CD4-positive, alpha-beta memory T cell (primary cell): ENCODE measurements at places on chromosomes 5 and 9.

DNA sequence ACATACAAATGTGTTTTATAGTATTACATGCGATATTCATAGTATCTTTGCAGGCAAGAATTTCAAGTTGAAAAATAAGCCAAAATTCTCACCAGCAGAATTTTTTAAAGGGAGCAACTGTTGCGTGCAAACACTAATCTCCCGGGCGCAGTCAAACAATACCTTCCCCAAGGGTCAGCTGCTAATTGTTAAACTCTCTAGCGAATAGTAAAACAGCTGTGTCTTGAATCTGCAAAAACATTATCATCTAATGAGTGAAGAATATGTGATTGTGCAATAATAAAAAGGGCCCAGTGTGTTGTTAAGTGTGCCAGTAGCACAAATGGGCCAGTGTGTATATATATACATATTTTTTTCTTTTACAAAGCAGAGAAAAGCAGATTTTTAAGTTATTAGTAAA, 131.4 kb downstream of the CCDC192 start:
- DNase-seq, result no peak

DNA sequence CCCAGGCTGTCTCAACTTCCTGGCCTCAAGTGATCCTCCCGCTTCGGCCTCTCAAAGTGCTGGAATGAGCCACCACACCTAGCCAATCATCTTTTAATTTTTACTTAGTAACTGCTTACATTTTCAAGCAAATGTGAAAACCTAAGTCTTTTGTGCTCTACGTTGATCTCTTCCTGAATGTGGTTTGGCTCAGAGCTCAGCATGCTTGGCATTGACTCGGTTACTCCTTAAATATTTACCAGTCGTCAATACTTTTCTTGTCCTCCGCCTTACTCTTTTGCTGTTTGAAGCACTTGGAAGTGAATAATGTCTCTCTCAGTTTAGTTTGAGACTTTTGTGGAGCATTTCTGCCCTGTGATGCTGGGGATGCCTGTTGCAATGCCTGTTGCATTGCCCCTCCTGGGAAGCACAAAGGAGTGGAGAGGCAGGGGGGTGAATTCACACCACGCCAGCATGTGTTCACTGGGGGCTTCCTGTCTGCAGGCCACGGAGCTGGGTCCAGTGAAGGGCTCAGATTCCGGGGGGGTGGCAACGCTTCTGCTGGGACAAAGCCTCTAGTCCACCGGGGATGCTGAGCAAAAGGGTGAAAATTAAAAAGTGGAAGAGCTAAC, 13.1 kb upstream of the TENT4A start:
- DNase-seq, result no peak

DNA sequence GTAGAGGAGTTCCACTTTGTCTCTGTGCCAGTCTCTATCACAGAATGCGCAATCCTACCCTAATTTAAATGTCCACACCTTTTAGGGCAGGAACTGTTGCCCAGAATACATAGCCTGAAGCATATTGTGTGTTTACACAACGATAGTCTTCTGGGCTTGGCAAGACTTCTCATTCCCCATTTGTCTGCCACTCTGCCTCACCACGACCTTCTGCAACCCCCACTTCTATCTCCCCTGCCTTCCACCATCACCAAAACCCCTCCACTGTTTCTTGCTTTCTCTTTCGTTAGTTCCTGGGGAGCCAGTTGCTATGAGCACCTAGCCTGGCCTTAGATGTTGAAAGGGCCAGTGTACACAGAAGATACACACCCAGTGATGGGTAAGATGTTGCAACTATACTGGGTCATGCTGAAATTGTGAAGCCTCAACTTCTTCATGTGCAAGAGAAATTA, 883 bp upstream of the RNF145 start:
- DNase-seq, result no peak

- no peak for DNase-seq
These were observed 218.8 kb upstream of the MSX2 start for GRCh38 chr5:174505621-174506020.

GRCh38 chr5:21397693-21398092, 1409.7 kb upstream of the CDH18 start:
- no peak for DNase-seq

- no peak for DNase-seq
These were observed 20.7 kb downstream of the ACSL6 start for GRCh38 chr5:131990716-131991115.

DNA sequence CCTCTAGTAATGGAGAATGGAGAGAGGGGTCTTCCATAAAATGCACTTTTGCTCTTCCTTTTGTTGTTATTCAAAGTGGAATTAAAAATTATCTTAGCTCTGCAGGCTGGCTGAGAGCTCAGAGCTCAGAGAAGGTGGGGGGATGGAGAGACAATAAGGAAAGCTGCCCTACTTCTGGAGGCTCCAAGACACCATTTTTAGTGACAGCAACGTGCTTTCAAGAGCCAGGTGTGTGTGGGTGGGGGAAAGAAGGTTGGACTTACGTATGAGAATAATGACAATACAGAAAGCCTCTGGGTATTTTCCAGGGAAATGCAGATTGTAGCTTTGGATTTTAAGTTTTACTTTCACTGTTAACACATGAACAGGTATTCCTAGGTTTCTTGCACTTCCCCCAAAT, 173.9 kb downstream of the TRPM3 start:
- no peak for DNase-seq

GRCh38 chr9:124449381-124450151, 685 bp upstream of the ADGRD2 start:
- DNase-seq, result no peak

DNA sequence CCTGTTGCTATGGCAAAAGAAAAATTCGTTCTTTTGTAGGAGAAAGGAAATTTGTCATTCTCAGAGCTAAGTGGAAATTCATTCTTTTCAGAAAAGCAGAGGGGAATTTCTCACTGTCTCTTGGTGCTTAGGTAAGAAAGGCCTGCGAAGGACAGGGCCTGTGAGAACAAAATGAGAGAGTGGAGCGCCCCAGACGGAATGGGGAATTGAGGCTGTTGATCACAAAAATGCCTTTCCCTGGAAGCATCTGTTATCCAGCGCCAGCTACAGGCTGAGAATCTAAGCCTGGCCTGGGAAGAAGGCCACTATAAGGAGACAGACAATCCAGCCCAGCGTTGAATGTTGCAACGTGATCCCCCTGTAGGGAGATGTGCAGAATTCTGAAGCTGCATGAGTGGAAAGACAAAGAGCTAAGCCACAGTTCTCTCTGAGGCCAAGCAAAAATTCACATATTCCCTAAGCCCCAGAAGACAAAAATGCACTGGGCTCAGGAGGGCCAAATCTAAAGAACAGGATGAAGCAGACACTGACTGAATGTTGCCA, 44.8 kb upstream of the CLK4 start:
- DNase-seq, result no peak

GRCh38 chr9:109499631-109500410, 1.7 kb upstream of the PTPN3 start:
- no peak for DNase-seq

- DNase-seq, result no peak
These were observed 155.4 kb downstream of the DOCK8 start for GRCh38 chr9:370086-370485.

- no peak for DNase-seq
These were observed 289.6 kb upstream of the ADAMTSL1 start for GRCh38 chr9:18184401-18184800.

DNA sequence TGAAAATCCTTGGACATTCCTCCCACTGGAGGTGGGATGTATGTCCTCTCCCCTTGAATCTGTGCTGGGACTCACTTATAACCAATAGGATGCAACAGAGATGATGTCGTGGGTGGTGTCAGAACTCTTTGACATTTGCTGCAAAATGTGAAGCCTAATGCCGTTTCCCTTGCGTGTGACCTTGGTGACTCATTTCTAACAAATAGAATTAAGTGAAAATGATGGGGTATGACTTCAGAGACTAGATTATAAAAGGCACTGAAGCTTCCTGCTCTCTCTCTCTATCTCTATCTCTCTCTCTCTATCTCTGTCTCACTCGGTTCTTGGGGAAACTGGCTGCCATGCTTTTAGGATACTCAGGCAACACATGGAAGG, 126.1 kb upstream of the STC2 start:
- DNase-seq, result no peak

DNA sequence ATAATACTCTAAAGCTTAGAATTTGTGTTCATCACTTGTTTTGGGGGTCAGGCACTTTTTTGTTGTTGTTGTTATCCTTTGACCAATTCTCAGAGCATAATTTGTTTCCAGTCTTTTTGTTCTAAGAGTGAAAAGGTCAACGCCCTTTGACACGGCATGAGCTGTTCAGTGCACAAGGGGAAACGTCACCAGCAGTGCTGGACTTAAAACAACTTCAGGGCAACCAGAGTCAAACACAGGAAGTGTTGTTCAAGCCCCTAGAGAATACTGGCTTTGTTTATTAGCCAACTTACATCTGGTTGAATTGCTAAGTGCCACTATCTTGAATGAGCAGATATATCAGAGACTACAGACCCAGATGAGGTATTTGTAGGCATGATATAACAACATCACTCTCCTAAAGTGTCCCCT, 368.9 kb downstream of the TMEM161B start:
- DNase-seq, result no peak

DNA sequence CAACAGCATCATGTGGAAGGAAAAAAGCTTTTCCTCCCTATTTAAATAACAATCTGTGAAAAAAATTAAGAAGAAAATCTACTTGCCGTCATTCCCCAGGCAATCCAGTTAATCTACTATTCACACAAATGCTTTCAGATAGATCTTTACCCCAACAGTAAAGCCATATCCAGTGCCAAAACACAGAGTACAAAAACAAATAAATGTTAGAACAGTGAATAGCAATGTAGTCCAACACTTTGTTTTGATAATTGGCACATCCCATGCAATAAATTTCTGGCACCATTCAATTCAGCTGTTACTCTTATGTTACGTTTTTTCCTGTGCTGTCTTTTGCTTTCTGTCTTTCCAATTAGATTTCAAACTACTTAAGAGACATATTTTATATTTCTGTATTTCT, 2245.5 kb upstream of the WWC1 start:
- no peak for DNase-seq

- no peak for DNase-seq
These were observed 15.0 kb downstream of the DOCK2 start for GRCh38 chr5:169652057-169652456.

DNA sequence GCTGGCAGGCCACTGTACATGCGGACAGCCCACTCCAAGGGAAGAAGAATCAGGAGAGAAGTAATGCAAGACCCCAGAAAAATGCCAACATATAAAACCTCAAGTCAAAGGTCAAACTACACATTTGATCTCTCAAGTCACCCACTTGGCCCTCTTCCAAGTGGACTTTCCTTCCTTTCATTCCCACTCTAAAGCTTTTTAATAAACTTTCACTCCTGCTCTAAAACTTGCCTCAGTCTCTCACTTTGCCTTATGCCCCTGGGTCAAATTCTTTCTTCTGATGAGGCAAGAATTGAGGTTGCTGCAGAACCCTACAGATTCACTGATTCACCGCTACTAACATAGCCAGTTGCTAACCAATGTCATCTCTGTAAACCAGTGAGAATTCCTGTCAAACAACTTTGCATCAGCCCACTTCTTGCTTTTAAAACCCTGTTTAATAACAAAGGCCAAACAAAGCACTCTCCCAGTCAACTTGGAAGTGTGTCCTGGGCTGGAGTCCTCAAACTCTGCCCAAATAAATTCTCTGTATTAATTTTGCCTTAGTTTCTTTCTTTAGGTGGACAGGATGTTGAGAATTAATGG, 6.9 kb upstream of the ATP6V1G1 start:
- DNase-seq, result no peak
